ENCODE measurements at places on chromosomes 1 and 21.
A peak's percentile ranks its signal among the peaks of the same experiment; 100 is the strongest.

DNA sequence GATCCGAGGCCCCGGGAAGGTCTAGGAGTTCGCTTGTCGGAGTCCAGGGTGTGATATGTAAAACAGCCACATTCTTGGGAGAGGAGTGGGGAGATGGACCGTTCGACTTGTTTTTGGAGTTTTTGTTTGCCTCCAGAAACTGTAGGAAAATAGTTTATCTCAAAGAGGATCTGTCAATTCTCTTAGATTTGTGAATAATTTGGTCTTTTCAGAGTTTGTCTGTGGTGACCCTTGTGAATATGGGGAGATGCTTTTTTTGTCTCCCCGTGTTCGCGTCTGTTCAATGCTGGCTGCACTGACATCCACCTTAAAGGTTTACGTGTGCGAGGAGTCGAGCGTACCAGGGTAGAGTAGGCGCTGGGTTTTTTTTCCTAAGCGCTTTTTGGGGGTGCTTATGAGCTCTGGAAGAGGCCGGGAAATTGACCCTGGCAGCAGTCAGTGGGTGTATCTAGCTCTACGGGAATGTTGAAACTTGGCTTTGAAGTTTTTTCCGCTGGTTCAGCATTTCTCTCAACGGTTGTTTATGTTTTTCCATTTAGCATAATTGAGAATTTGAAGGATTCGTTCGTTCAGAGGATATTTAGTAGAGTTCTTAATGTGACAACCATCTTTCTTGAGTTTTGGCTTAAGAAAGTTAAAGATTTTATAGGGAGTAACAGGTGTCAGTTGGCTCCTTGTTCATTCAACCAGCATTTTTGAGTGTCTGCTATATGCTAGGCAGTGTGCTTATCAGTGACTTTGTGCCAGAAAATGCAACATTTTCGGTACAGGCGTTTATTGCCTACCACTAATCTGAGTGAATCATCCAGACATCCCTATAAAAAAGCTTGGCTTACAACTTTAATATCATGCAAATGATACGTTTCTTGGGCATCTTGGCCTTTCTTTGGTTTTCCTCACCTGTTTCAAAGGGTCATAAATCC is 1.2 kb downstream of the SZRD1 start:
- no peak for DNase-seq

GRCh38 chr1:38059635-38060250 is 13.2 kb upstream of the POU3F1 start:
- no peak for DNase-seq

DNA sequence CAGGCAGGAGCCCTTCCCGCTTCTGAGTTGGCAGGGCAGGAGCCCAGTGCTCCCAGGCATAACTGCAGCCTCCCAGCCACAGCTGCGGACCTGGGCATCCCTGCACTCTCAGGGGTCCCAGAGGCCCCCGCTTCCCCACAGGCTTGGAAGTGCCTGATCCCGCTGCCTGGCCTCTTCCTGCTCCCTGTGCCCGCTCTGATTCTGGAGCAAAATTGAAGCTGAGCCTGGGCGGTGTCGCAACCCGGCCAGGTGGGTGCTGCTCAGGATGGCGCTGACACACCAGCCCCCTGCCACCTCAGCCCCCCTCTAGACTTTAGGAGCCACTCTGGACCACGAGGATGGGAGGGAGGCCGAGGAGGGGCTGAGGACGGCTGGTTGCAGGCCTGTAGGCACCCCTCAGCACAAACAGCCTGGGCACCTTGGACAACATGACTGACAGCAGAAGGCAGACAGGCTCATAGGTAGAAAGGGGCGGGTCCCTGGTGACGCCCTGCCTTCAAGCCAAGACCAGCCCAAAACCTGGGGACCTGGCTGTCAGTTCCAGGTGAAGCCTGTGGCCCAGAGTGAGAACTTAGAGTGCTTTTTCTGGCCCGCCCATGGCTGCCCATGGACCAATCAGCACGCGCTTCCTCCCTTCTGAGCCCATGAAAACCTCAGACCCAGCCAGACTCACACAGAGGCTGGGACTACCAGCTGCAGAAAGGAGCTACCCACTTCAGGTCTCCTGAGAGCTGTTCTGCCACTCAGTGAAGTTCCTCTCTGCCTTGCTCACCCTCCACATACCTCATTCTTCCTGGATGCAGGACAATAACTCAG is 7.2 kb downstream of the HLCS start:
- no peak for DNase-seq

DNA sequence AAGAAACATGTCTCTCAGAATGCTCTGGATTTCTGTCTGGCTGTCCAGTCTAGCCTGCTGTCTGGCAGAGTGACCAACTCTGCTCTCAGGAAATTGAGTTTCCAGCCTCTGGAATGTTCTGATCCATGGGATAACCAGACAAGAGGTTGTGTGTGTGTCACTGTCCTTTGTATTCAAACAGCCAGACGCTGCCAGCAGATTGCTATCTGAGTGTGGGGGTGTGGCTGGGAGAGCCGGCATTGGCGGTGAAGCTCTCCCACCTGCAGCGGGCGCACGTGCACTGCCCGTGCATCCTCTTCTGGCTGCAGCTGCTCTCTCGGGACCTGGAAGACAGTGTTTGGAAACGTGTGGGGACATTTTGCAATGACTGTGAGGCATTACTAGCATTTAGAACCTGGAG is 26.1 kb downstream of the PKP1 start:
- peak; percentile 85 for DNase-seq

DNA sequence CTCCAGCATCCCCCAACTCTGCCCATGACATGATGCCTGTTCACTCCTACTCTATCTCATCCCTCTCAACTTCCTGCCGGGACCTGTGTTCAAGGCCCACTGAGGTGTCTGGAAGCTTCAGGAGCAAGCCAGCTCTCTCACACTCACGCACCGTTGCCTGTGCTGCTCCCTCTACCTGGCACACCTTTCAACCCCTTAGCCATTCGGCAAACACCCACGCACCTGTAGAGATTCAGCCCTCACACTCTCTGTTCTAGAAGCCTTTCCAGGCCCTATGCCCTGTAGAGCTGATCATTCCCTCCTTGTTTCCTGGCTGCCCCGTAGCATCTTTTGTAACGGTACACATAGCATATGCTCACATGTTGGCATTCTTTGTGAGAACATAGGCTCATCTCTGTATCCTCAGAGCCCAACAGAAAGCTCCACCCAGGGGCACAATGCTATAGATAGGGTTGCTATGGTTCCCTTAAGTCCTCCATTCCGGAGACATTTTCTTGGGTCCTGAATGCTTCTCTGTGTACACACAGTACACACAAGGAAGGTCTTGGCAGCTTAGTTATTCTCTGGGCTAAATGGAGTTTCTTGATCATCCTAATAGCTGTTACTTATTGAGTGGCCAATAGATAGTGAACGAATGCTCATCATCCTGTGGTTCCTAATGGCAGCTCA is 1.3 kb downstream of the C8B start:
- DNase-seq, result no peak

DNA sequence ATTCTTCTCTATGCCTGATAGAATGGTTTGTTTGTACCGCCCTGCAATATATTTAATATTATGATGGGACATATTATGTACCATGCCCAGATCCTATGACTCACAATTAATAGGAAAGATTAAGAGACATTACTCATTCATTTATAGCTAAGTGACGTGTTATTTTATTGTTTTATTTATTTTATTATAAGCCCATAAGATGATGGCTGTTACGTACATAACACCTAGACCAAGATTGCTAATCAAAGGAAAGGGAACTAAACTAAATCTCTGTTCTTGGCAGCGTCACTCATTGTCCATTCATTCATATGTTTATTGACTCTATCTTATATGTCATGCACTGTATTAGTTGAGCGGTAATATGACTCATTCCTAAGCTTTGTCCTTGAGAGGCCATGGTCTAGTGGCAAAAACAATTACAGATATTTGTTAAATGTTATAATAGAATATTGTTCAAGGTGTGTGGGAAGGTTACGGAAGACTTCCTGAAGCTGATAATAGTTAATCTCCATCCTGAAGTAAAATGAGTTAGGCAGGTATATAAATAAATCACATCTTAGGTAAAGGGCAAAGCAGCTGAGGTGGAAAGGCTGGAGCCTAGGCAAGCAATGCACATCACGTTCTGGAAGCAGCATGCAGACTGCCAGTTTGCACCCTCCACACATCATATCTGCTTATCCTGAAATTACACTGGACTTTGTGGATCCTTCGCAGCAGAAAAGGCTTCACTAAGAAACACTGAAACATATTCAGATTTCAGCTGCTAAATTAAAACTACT is 16.6 kb upstream of the CD55 start:
- peak; percentile 44 for DNase-seq

- DNase-seq, result no peak
Measured at GRCh38 chr1:68633141-68633919, 136.4 kb upstream of the DEPDC1 start.

DNA sequence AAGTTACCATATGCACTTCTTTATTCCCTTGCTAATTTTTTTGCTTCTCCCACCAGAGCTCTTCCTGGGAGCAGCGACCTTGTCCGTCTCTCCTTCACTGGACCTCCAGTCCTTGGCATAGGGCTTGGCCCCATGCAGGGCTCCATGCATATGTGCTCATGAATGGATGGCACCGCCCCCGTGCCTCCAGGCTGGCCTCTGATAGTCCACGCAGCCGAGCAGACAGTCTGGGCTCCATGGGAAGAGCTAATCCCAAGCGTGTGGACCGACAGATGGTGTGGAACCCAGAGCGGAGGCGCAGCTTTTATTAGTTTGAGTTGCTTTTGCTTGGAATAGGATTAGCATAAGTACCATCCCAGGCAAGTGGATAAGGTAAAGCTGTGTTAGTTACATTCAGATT is 41.8 kb downstream of the CDCP2 start:
- no peak for DNase-seq

GRCh38 chr1:198637916-198638437 is 863 bp upstream of the PTPRC start:
- no peak for DNase-seq

GRCh38 chr1:91803123-91803522 is 82.8 kb downstream of the TGFBR3 start:
- DNase-seq, result no peak

DNA sequence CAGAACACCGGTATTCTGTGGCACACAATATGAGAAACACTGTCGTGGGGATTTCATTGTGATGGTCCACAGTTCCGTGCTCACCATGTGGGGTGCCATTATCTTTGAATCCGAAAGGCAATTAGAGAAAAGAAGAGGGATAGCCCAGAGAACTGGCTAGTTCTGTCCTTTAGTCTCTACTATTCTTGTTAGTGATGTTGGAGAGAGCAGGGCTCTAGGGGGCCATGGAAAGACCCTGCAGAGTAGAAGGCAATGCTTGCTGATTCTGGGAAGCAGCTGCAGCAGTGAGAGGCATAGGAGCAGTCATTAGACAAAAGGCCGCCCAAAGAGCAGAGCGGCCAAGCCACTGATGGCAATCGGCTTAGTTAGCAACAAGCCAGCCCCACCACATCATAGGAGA is 146.3 kb downstream of the TSEN15 start:
- DNase-seq, result no peak

DNA sequence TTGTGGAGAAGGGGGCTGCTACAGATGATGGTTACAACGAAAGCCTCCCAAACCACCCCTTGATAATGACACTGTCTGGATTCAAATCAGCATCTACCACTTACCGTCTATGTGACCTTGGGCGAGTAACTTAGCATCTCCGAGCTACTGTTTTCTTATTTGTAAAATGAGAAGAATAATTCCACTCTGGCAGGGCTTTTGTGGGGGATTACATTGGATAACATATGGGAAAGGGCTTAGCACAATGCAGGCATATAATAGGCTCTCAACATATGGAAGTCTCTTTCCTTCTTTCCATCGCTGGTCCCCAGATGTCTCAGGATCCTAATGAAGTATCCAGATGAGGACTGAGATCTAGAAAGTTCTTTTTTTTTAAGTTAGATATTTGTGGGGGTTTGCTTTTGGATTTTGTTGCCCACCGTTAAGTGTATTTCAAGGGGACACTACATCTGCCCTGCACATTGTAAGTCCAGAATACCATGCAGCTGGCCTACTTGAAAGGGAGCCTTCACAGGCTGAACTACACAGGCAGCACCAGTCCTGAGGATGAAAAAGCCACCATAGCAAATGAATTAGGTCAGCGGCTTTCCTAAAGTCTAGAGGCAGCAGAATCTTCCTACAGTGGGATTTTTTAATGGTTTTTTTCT is 172.2 kb upstream of the IRF2BP2 start:
- no peak for DNase-seq

DNA sequence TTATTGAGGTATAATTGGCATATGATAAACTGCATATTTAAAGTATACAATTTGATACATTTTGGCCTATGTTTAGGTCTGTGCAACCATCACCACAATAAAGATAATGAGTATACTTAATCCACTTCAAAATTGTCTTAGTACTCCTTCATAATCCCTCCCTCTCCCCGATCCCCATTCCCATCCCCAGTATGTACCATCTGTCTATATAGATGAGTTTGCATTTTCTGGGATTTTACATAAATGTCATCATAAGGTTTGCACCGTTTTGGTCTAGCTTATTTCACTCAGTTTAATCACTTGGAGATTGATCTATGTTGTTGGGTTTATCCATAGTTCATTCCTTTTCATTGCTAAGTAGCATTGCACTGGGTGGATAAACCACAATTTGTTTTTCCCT is 74.3 kb downstream of the POFUT2 start:
- no peak for DNase-seq

DNA sequence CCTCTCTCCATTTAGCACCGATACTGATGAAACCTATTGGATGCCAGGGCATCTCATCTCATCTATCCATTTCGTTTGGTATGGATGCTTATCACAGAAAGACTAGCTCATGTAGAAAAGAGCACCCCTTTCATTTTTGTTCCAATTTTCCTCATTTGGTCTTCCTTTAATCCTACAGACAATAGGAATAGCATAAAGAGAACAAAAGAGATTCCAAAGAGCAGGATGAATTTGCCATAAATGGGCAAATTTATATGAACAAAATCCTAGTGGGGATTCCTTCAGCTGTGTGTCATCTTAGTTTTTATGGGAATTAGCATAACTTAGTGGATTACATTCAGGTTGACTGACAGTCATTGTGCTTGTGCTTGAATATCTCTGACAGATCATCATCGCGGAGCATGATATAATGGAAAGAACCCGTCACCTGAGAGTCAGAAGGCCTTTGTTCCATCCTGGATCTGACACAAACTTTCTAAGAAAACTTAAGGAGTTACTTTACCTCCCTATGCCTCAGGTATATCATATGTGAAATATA is 777.5 kb upstream of the ADGRL2 start:
- no peak for DNase-seq

DNA sequence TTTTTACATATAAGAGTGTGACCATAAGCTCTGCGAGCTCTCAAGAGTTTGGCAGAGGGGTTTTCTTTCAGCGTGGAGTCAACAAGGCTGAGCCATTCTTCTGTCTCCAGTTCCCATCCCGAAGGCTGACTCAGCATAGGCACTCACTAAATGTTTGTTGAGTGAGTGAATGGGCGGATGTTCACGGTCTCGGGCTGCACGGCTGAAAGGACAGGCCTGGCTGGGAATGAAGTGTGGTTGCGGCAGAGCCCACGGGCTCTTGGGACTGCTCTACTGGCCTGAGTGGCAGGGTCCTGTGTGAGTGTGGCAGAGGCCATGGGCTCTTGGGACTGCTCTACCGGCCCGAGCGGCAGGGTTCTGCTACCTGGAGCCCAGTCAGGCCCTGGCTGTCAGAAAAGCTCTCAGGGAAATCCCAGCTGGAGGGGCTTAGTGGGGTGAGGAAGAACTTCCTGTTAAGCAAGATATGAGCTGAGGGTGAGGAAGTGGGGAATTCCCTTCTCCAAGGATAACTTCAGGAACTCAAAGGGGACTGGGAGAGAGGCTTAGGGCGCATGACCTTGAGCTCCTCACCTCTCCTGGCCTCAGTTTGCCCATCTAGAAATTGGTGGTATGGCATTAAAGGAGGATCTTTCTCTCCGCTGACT is 56.6 kb upstream of the C1orf174 start:
- no peak for DNase-seq

- no peak for DNase-seq
Measured at GRCh38 chr1:221692643-221693042, 49.2 kb downstream of the DUSP10 start.

GRCh38 chr1:37952738-37953137 is 5.9 kb upstream of the INPP5B start:
- DNase-seq, result no peak

Data from COLO829 (cell line).